ENCODE measurements at places on chromosomes 12 and 14. TPM values are rescaled to one million over a fixed set of nuclear protein-coding genes. Genes with fewer than 3 reads are reported as not detected.

- no peaks in the 10 kb centered on the region for H3K27me3 ChIP-seq
- H3K36me3 ChIP-seq: no peaks in the 10 kb centered on the region
- H3K4me3 ChIP-seq: no peak overlapping the region
- no peak for DNase-seq
Observed at GRCh38 chr12:82407481-82407880, 49.2 kb downstream of the METTL25 start.

DNA sequence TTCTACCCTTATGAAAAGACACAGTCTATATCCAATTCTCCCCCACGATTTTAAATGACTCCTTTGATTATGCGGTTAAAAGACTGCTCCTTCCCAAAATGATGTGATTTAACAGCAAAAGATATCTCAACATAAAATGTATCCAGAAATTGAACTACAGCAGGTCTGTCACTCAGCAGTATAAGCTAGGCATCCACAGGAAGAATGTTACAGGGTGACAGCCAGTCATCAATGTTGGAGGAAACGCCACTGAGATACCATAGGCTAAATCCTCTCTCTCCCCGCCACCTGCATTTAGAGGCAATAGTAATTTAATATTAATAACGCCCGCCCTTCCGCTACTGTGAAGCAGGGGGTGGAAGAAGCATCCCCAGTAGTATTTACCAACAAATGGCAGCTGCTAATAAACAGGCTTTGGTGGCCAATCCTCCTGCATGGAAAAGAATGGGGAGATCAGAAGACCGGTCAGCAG, 613 bp downstream of the RECQL start:
- peaks cover 7% of the 10 kb centered on the region for H3K4me1 ChIP-seq
- no peak for DNase-seq
- no peak overlapping the region for H3K4me3 ChIP-seq
- H3K27me3 ChIP-seq: no peaks in the 10 kb centered on the region

DNA sequence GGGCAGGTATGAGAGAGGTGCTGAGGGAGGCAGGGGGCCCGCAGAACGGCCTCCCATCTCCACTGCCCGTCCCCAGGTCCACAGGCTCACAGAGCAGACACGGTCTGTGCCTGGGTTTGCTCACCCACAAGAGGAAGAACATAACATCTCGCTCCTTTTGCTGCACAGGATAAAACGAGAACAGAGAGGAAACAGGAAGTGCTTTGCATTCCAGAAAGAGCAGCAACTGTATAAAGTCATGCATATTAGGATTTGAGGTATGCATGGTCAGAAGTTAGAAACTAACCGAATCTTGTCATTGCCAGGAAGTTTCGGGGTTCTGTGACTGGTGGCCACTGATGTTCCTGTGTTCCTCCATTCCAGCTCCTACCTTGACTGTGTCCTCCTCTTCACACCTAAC, 25.0 kb downstream of the NTF3 start:
- H3K27ac ChIP-seq: no peak overlapping the region
- no peak overlapping the region for H3K4me3 ChIP-seq
- peaks cover 30% of the 10 kb centered on the region for H3K27me3 ChIP-seq
- no peak for DNase-seq
- no peaks in the 10 kb centered on the region for H3K36me3 ChIP-seq

DNA sequence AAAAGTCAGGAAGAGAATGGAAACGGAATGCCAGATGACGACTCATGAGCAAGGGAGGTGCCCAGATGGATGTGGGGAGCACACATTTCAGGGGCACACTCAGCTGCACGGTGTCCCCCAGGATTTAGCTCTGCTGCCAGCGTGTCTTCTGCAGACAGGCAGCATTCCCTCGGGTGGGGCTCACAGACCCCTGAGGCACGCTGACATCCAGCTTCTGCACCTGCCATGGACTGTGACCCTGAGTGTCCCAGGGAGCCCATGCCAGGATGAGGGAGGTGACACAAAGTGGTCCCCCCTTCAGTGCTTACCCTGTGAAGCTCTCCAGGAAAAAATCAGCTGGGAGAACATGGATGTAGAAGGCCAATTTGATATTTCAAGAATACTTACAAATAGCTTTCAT, 84.2 kb downstream of the PIWIL1 start:
- H3K27me3 ChIP-seq: peaks cover 15% of the 10 kb centered on the region
- no peak for DNase-seq
- no peak overlapping the region for H3K4me3 ChIP-seq
- no peak overlapping the region for H3K27ac ChIP-seq

DNA sequence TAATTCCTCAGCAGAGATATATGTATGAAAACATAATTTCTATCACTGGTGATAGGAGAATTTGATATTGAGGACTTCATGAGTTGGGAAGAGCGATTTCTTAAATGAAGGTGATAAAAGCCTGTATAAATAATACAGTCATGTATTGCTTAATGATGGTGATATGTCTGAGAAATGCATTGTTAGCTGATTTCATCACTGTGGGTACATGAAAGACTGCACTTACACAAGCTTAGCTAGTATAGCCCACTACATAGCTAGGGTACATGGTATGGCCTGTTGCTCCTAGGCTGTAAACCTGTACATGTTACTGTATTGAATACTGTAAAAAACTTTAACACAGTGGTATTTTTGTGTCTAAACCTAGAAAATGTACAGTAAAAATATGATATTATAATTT, 63.4 kb downstream of the ANO4 start:
- H3K4me3 ChIP-seq: no peak overlapping the region
- H3K36me3 ChIP-seq: no peaks in the 10 kb centered on the region
- no peak for DNase-seq
- peaks cover 2% of the 10 kb centered on the region for H3K4me1 ChIP-seq
- H3K27ac ChIP-seq: no peak overlapping the region

- no peak overlapping the region for H3K27ac ChIP-seq
- H3K4me1 ChIP-seq: no peaks in the 10 kb centered on the region
- H3K27me3 ChIP-seq: no peaks in the 10 kb centered on the region
- no peak overlapping the region for H3K4me3 ChIP-seq
- DNase-seq: no peak
- H3K36me3 ChIP-seq: no peaks in the 10 kb centered on the region
Observed at GRCh38 chr12:99732131-99732530, 84.6 kb downstream of the GARIN6 start.

DNA sequence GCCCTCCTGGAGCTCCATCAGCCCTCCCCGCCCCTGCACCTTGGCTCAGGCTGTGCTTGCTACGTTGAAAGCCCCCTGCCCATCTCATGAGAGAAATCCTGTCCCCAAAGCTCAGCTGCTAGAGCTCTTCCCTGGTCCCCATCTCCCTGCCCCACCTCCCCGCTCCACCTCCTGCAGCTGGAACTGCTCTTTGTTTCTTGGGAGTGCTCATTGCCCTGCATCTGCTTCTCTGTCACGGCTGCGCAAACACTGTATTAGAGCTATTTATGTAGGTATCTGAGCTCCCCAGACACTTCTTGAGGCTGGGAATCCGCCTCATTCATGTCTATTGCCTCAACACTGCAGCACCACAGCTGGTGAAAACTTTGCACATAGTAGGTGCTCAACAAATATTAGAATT, 32.8 kb upstream of the PRIMA1 start:
- peaks cover 7% of the 10 kb centered on the region for H3K27me3 ChIP-seq
- DNase-seq: no peak
- H3K36me3 ChIP-seq: no peaks in the 10 kb centered on the region
- no peaks in the 10 kb centered on the region for H3K4me1 ChIP-seq
- no peak overlapping the region for H3K4me3 ChIP-seq

DNA sequence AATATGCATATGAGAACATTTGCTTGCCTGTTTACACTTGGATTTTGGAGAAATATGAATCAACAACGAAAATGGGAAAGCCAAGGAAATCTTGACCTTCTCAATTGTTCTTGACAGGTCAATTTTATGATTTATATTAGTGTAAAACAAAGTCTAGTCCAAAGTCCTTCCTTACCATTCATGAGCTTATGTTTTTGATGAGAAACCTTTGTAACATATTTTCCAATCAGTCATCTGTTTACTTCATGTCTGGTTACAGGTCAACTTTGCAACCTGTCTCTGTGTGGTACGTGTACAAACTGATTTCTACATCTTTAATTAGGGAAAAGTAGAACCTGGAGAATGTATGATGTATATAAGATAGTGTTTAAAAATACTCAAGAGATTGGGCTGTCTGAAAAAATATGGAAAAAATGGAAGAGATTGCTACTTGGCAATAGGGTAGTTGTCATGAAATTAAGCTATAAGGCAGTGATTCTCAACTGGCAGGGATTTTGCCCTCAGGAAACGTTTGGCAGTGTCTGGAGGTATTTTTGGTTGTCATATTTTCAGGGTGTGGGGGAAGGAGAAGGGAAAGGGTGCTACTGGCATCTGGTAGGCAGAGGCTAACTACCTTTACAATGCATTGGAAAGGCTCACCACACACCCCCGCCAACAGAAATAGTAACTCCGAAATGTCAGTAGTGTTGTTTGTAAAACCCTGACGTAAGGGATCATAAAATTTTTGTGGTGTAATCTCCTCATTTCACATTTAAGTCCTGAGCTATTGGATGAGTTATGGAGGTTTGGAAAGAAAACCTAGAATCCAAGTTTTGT, 110.4 kb upstream of the PTPRB start:
- H3K36me3 ChIP-seq: no peaks in the 10 kb centered on the region
- no peak overlapping the region for H3K27ac ChIP-seq
- peaks cover 5% of the 10 kb centered on the region for H3K27me3 ChIP-seq
- no peak overlapping the region for H3K4me3 ChIP-seq

DNA sequence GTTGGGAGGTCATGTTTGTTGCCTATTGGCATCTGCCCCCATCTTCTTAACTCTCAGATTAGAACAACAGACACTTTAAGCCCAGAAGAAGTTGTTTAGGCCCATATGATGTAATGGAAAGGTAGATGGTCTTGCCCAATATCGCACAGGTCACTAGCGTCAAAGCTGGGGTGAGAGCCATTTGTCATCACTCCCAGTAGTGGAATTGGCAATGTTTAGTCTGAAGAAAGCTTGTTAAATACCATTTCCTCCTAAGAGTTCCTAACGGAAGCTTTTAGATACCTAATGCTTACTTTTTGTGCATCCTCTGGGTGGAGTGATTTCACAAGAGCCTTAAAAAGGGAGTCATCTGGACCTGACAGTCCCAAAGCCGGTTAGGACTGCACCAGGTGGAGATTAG, 125.4 kb downstream of the DACT1 start:
- H3K27me3 ChIP-seq: no peaks in the 10 kb centered on the region
- H3K27ac ChIP-seq: no peak overlapping the region
- H3K36me3 ChIP-seq: no peaks in the 10 kb centered on the region
- H3K4me1 ChIP-seq: peaks cover 12% of the 10 kb centered on the region
- DNase-seq: no peak

- H3K4me1 ChIP-seq: peaks cover 1% of the 10 kb centered on the region
- H3K36me3 ChIP-seq: no peaks in the 10 kb centered on the region
- no peak for DNase-seq
- H3K27ac ChIP-seq: no peak overlapping the region
Observed at GRCh38 chr14:32601906-32602305, 272.8 kb downstream of the AKAP6 start.

DNA sequence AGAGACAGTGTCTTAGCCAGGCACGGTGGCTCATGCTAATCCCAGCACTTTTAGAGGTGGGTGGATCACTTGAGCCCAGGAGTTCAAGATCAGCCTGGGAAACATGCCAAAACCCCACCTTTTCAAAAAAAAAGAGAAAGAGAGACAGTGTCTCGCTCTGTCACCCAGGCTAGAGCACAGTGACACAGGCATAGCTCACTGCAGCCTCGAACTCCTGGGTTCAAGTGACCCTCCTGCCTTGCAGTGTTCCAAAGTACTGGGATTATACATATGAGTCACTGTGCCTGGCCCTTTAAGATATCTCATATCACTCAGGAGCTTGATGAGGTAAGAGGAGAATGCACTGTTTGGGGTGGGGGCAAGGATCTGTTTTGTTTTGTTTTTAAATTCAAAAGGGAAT, 48.1 kb upstream of the LTBP2 start:
- no peaks in the 10 kb centered on the region for H3K4me1 ChIP-seq
- no peak for DNase-seq
- H3K4me3 ChIP-seq: no peak overlapping the region
- peaks cover 15% of the 10 kb centered on the region for H3K36me3 ChIP-seq

- H3K4me3 ChIP-seq: no peak overlapping the region
- no peaks in the 10 kb centered on the region for H3K27me3 ChIP-seq
- H3K36me3 ChIP-seq: peaks cover 1% of the 10 kb centered on the region
- peaks cover 7% of the 10 kb centered on the region for H3K4me1 ChIP-seq
- H3K27ac ChIP-seq: peak overlapping the region; percentile 34
- no peak for DNase-seq
Observed at GRCh38 chr12:18998343-18999261, 130.9 kb upstream of the PLEKHA5 start.

DNA sequence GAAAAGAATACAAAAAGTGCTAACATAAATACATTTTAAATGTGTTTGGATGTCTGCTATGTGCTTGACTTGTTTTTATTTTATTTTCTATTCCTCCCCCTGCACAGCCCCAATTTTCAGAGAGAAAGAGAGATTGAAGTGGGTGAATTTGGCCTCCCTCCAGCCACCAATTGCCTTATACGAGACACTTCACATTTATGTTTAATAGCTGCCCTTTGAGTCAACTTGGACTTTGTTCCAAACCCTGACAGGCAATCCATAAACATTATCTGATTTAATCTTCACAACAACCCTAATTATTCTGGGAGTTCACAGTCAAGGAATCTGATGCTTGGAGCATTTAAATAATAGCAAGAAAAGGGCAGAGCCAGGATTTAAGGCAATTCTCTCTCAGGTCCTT, 161.7 kb downstream of the SLC15A4 start:
- peaks cover 3% of the 10 kb centered on the region for H3K27me3 ChIP-seq
- H3K27ac ChIP-seq: no peak overlapping the region
- H3K4me1 ChIP-seq: peaks cover 19% of the 10 kb centered on the region
- H3K4me3 ChIP-seq: no peak overlapping the region
- no peaks in the 10 kb centered on the region for H3K36me3 ChIP-seq

GRCh38 chr12:109014984-109015765, 5.7 kb downstream of the SVOP start:
- no peaks in the 10 kb centered on the region for H3K36me3 ChIP-seq
- DNase-seq: no peak
- no peaks in the 10 kb centered on the region for H3K4me1 ChIP-seq
- H3K27me3 ChIP-seq: peaks cover 21% of the 10 kb centered on the region
- H3K4me3 ChIP-seq: no peak overlapping the region

- no peak overlapping the region for H3K4me3 ChIP-seq
- no peak for DNase-seq
- H3K27ac ChIP-seq: peak overlapping the region; percentile 18
- H3K36me3 ChIP-seq: no peaks in the 10 kb centered on the region
Observed at GRCh38 chr14:30450631-30451545, 108.1 kb upstream of the G2E3 start.

DNA sequence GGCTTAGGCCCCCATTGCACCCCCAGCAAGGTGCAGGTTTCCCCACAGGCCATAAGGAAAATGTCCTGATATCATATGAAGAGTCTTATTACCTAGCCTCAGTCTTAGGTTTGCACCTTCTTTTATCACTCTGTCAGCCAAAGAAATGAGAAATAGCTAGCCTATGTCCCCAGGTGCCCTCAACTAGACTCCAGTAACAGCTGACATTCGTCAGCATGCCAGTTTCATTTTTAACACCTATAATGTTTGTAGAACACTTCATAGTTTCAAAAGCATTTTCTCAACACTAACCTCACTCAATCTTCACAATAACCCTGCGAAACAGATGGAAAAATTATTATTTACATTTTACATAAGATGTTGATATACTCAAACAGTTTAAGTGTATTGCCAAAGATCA, 24.0 kb upstream of the OR10P1 start:
- no peak for DNase-seq
- no peak overlapping the region for H3K4me3 ChIP-seq
- peaks cover 17% of the 10 kb centered on the region for H3K4me1 ChIP-seq
- no peak overlapping the region for H3K27ac ChIP-seq

GRCh38 chr12:102430661-102431060, 49.7 kb downstream of the IGF1 start:
- no peak for DNase-seq
- no peaks in the 10 kb centered on the region for H3K4me1 ChIP-seq
- peaks cover 8% of the 10 kb centered on the region for H3K27me3 ChIP-seq
- no peak overlapping the region for H3K27ac ChIP-seq
- H3K4me3 ChIP-seq: no peak overlapping the region
- no peaks in the 10 kb centered on the region for H3K36me3 ChIP-seq

FOXG1 gene
- total RNA-seq: 1.2 TPM

TAS2R14 gene
- 6.1 TPM for total RNA-seq

SLC2A14 gene
- total RNA-seq: 14.5 TPM

Data from progenitor cell of endocrine pancreas (in vitro differentiated cells).